ENCODE measurements at places on chromosomes 3 and 15. TPM values are rescaled to one million over a fixed set of nuclear protein-coding genes. Genes with fewer than 3 reads are reported as not detected.

DNA sequence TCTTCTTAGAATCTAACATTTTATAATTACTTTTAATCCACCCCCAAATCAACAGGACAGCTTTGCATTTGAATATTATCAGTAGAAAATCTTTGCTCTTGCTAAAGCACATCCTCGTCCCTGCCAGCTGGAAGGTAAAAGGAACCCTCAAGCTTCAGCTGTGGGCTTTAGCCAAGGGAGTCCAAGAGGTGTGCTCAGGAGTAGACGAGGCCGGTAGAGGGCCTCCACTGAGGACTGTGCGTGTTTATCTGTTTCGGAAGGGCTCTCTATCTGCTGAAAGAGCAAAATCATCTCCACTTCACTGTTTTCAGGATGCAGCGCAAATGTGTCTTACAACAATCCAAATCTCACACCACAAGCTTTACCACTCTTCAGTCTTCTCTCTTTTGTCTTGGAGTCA lies 257.4 kb upstream of the IL12A start:
- no peaks in the 10 kb centered on the region for H3K27me3 ChIP-seq
- H3K27ac ChIP-seq: no peak overlapping the region
- H3K4me1 ChIP-seq: no peaks in the 10 kb centered on the region
- no peak for DNase-seq

DNA sequence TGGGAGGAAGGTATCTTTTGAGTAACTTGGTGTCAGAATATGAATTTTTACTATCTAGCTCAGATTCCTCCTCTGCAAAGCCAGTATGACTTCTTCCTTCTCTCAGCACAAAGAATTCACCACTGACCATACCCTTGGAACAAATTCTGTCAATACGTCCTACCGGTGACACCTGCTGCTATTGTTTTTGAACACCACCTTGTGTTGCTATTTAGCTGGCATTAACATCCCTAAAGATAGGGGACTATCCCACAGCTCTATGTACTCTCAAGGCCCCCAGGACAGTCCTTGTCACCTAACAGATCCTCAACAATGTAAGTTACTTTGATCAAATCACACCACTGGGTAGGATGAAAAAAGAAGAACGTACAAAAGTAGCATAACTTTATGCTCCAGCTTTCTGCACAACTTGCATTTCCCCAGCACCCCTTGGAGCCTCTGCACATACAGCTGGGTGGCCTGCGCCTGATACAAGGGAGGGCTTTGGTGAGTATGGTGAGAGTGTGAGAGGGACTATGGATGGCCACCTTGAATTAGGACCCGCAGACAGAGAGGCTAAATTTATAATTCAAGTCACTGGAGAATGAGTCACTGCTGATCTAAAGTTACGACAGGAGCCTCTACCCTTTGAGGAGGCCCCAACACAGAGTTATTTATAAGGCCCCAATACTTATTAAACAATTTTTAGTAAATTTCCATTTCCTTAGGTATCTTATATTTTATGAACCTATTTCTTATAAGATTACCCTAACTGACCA lies 2.3 kb upstream of the COLQ start:
- H3K4me3 ChIP-seq: no peak overlapping the region
- H3K27ac ChIP-seq: no peak overlapping the region
- H3K4me1 ChIP-seq: peaks cover 20% of the 10 kb centered on the region

DNA sequence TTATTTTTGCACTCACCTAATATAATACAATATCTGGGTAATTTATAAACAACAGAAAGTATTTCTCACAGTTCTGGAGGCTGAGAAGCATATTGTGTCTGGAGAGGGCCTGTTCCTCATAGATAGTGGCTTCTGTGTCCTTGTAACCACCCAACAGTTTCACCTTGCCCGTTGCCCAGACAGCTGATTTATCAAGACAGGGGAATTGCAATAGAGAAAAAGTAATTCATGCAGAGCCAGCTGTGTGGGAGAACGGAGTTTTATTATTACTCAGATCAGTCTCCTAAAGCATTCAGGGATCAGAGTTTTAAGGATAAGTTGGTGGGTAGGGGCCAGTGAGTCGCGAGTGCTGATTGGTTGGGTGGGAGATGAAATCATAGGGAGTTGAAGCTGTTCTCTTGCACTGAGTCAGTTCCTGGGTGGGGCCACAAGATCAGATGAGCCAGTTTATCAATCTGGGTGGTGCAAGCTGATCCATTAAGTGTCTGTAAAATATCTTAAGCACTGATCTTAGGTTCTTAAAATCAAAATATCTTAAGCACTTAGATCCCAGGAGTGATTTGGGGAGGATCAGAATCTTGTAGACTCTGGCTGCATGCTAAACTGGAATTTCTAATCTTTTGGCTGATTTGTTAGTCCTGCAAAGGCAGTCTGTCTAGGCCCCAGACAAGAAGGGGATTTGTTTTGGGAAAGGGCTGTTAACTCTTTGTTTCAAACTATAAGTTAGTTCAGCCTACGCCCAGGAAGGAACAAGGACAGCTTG lies 33.9 kb upstream of the C15orf39 start:
- DNase-seq: peak; percentile 49
- peaks cover 16% of the 10 kb centered on the region for H3K36me3 ChIP-seq
- peaks cover 64% of the 10 kb centered on the region for H3K4me1 ChIP-seq
- H3K27ac ChIP-seq: peak overlapping the region; percentile 63

- no peak overlapping the region for H3K27ac ChIP-seq
- no peaks in the 10 kb centered on the region for H3K36me3 ChIP-seq
- H3K4me3 ChIP-seq: no peak overlapping the region
- no peak for DNase-seq
- H3K4me1 ChIP-seq: peaks cover 21% of the 10 kb centered on the region
These were observed 142.8 kb downstream of the TGFBR2 start for GRCh38 chr3:30749230-30749629.

GRCh38 chr3:39150803-39151631 lies 2.4 kb downstream of the CSRNP1 start:
- peaks cover 59% of the 10 kb centered on the region for H3K36me3 ChIP-seq
- peak overlapping the region; percentile 98 for H3K27ac ChIP-seq
- H3K27me3 ChIP-seq: peaks cover 2% of the 10 kb centered on the region

DNA sequence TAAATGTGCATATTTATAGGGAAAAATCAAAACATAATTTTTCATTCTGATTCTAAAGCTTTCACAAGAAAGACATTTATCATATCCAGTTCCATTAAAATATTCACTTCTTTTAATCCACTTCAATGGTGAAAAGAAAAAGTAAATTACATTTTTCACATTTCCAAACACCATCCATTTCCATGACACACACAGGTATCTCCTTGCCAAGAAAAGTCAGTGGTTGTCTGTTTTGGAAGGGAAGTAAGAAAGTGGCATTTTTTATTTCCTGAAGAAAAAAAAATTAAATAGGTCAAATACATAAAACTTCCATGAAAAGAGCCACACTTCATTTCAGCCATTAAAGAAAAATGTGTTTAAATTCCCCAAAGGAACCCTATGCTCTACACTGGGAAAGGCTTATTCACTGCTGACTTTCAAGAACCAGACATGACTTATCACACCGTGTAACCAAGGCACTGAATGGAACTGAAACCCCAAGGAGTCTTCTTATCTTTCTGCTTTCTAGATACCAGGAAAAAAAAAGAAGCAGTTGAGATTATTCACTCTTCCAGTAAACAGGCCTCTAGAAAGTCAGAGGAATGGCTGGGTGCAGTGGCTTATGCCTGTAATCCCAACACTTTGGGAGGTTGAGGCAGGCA lies 44.5 kb downstream of the OSBPL10 start:
- no peak for DNase-seq
- H3K4me1 ChIP-seq: no peaks in the 10 kb centered on the region
- no peaks in the 10 kb centered on the region for H3K27me3 ChIP-seq
- no peak overlapping the region for H3K4me3 ChIP-seq
- H3K27ac ChIP-seq: no peak overlapping the region
- H3K36me3 ChIP-seq: no peaks in the 10 kb centered on the region

- no peaks in the 10 kb centered on the region for H3K4me1 ChIP-seq
- no peaks in the 10 kb centered on the region for H3K27me3 ChIP-seq
- H3K27ac ChIP-seq: no peak overlapping the region
- H3K4me3 ChIP-seq: no peak overlapping the region
- no peaks in the 10 kb centered on the region for H3K36me3 ChIP-seq
These were observed 646.3 kb downstream of the CADM2 start for GRCh38 chr3:85605066-85605465.

- H3K36me3 ChIP-seq: no peaks in the 10 kb centered on the region
- no peak overlapping the region for H3K27ac ChIP-seq
- DNase-seq: no peak
- H3K4me1 ChIP-seq: no peaks in the 10 kb centered on the region
- no peak overlapping the region for H3K4me3 ChIP-seq
These were observed 142.6 kb downstream of the RPLP1 start for GRCh38 chr15:69595009-69595791.

GRCh38 chr15:52261498-52262242 lies 33.9 kb downstream of the MYO5C start:
- peak; percentile 82 for DNase-seq
- peaks cover 19% of the 10 kb centered on the region for H3K36me3 ChIP-seq
- peaks cover 60% of the 10 kb centered on the region for H3K4me1 ChIP-seq
- H3K27ac ChIP-seq: peak overlapping the region; percentile 89
- no peak overlapping the region for H3K4me3 ChIP-seq

DNA sequence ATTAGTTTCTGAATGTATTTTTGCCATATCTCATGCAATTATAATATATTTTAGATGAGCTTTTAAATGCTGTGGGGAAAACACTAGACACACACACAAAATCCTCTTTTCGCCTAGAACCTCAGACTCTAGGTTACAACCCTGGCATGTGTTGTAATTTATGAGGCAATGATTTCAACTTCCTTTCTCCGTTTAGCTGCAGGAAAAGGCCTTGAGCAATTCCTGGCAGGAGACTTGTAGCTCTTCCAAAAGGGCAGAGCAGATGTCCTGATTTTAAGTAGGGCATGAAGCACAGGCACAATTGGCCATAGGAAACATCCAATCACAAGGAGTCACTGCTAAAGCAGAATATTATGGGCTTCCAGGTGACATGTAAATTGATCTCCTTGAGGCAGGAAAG lies 82.0 kb downstream of the GPR156 start:
- DNase-seq: no peak
- no peaks in the 10 kb centered on the region for H3K4me1 ChIP-seq
- no peaks in the 10 kb centered on the region for H3K27me3 ChIP-seq

Gene FEZF2
- total RNA-seq: not detected

Gene KCNMB2
- total RNA-seq: not detected

Gene CDHR4
- not detected for total RNA-seq

Gene SYNPR
- total RNA-seq: not detected

Gene DLEC1
- total RNA-seq: 3.8 TPM
